NCI-H1092 treated with DMSO at 0.1 percent for 48 hours (cell line): ENCODE measurements at places on chromosomes 3 and 15.
A peak's percentile ranks its signal among the peaks of the same experiment; 100 is the strongest.

DNA sequence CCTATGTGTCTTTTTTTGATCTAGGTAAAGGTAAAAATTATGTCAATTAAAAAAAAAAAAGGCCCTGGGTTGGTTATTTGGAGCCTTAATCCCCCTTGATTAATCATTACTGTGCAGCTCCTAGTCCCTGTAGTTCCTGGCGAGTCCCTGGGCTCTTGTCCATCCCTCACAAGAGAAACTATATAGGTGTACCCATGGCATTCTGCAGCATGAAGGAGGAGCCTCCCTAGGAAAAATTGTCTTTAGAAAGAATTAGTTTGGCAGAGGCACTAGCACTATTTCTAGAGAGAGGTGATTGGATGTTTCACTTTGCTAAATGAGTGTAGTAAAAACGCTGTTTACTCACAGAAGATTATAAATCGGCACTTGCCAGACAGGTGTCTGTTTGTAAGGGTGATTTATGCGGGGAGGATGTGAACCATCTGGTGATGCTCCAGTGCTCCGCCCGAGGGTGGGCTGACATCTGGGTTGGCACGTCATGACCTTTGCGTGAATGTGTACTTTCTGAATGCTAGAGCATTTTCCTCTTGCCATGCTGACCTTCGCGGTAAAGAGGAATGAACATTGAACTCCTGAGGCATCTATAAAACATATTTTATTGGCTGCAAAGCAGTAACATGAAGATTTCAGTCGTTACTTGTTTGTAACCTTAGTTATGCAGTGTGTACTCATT, 12.6 kb downstream of the PLCL2 start:
- no peak for DNase-seq

DNA sequence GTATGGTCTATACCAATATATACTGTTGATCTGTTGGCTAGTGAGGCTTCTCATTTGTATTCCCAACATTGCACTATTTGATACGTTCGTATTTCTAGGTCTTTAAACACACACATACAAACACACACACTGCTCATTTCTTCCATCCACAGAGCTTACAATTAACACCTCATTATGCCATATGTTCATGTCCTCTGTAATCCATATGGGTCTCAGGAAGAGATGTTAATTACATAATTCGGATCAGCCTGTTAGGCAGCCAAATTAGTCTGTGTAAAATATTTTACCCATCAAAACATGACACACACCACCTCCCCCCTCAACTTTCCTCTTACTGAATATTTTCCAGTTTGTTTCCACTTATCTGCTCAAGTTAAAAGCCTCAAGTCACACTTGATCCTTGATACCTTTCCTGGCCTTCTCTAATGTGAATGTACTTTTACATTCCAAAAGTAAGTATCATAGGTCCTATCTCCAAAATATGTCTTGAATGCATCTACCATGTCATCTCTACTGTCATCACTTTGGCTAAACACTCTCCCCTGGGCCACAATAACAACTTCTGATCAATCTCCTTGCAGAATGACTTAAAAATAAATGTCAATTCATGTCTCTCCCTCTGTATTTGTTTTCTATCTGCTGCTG, 28.2 kb downstream of the EOGT start:
- DNase-seq = no peak

- DNase-seq = peak; percentile 77
Measured at GRCh38 chr3:115623044-115623868, at the start of gene GAP43. Gene GAP43, plus strand, starts transcription at chr3:115623510. Its CDS starts 180 bp downstream, at chr3:115623690.

DNA sequence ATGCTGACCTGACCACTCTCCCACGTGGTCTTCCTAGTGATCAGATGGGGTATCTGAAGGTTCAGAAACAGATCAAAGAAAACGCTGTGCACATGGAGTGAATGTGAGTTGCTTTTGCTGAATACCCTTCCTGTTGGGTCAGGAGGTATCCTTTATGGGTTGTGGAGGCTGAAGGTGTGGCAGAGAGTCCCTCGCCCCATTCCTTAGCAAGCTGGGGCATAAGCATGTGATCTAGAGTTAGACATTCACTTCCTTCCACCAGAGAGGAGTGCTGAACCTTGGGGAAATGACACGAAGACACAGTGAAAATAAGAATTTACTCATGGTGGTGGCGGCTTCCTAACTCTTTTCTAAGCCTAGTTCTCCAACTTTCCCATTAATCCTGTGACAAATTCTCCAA, 27.8 kb upstream of the SPTBN5 start:
- no peak for DNase-seq

GRCh38 chr3:23055733-23056376, 147.3 kb upstream of the UBE2E2 start:
- DNase-seq = no peak

- no peak for DNase-seq
Measured at GRCh38 chr3:149554826-149555225, 80.3 kb downstream of the TM4SF4 start.

GRCh38 chr3:154904328-154904727, 175.8 kb upstream of the MME start:
- no peak for DNase-seq

DNA sequence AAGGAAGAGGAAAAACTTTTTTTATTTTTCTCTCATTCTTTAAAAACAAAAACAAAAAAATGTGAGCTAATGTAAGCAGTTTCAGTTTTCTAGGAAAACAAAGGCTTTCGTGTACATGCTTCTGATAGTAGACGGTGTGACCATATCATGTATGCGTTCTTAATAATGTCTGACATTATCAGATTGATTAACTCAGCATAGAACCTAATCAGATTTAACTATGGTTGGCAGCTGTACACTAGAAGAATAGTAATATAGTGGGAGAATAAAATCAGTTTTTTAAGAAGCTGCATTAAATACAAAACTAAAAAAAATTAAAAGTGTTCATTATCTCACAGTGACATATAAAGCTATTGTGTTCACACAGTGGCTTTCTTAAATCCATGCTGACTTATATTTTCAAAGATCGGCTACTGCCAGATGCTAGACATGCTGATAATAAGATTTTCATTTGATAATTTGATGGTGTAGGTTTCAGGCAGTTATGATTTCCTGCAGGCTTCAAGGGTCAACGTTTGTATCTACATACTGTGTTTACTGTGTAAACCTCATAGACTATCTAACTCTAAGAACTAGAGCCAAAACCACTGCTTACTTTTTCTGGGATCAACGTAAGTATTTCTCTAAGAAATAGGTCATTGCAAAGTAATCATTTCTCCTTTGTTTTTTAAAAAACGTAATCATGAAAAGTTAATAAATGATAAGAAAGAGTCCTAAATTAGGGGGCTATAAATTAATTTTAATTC, 74.0 kb downstream of the UBE2E2 start:
- DNase-seq = no peak

- DNase-seq = no peak
Measured at GRCh38 chr3:81433675-81434074, 327.8 kb downstream of the GBE1 start.

GRCh38 chr3:190366133-190366532, 21.8 kb upstream of the CLDN16 start:
- DNase-seq = no peak

GRCh38 chr15:51884517-51885236, 55.2 kb downstream of the TMOD3 start:
- DNase-seq = no peak

GRCh38 chr3:60886518-60886917, 364.7 kb downstream of the FHIT start:
- no peak for DNase-seq

GRCh38 chr3:111725706-111726105, 130.6 kb upstream of the ZBED2 start:
- DNase-seq = no peak

GRCh38 chr15:99993681-99994131, 260.5 kb upstream of the LYSMD4 start:
- DNase-seq = no peak

- DNase-seq = no peak
Measured at GRCh38 chr15:25882466-25882865, 19.3 kb upstream of the ATP10A start.

DNA sequence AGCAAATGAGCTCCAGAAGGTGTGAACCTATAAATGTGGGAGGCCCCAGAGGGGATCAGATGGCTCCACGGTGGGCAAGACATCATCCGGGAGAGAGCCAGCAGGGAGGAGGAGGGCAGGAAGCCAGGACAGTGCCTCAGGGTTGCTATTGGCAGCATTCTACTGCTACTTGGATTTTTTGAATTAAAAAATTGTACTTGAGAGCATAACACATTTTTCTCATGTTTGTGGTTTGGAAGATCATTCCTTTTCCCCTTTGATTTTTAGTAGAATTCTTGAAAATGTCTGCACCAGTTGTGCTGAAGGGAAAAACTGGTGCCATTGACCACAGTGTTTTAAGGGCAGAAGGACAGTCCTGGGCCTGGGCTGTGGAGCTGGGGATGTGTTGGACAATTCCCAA, 59.2 kb downstream of the LYZL4 start:
- DNase-seq = no peak

DNA sequence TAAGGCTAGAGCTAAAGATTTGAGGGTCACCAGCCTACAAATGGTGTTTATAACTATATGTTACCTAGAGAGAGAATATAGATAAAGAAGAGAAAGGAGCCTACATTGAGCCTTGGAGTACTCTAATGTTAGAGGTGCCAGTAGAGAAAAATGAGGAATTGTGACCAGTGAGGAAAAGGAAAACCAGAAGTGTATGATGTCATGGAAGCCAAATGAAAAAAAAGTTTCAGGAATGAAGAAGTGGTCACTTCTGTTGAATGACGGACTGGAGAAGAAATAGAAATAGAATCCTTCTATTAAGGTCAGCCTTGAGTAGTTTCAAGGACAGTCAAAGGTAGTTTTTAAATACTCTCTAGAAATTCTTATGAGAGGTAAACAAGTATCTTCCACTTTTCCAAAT, 51.2 kb upstream of the MLF1 start:
- DNase-seq = no peak

DNA sequence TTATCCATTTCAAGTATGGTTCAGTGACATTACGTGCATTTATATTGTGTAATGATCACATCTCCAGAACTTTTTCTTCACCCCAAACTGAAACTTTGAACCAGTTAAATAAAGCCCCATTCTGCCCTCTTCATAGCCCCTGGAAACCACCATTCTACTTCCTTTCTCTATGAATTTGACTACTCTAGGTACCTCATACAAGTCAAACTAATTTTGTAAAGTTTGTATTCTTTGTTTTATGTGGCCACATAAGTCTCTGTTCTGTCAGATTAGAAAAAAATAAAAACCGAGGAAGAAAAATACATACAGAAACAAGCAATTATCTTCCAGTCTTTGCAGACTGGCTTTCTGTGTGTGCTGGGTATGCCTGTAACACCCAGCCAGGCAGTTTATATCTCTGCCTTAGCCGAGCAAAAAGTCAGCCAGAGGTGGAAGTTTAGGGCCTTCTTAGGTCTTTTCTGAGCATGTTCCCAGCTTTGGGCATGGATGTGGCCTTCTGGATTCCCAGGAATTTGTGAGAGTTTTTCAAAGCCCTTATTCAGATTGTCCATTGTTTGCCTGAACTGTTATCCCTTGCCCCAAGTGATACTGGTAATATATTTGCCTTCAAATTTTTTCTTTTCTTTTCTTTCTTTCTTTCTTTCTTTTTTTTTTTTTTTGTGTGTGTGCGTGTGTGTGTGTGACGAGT, 6.0 kb upstream of the GRAMD1C start:
- DNase-seq = no peak
